ENCODE measurements at places on chromosomes 4 and X. TPM values are rescaled to one million over a fixed set of nuclear protein-coding genes. Genes with fewer than 3 reads are reported as not detected.

DNA sequence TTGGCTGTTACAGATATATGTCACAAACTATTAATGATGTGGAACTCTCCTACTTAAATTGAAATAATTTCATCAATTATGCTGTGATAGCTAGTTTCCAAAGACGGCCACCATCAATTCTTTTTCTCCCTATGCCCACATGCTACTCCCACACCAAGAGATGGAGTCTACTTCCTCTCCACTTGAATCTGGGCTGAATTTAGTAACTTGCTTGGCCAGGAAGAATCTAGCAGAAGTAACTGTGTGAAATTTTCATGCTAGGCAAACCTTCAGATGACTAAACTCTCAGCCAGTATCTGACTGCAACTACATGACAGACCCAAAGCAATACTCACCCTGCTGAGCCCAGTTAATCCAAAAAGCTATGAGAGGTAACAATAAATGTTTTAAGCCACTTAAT lies 3.2 kb downstream of the SEPSECS start:
- no peak for DNase-seq

GRCh38 chr4:183287309-183287659 lies 32.8 kb downstream of the CLDN22 start:
- no peak for DNase-seq

- no peak for DNase-seq
These were observed 64.5 kb downstream of the ANXA3 start for GRCh38 chr4:78616046-78616498.

- DNase-seq = no peak
These were observed 131.8 kb upstream of the ENPEP start for GRCh38 chr4:110344165-110344564.

- DNase-seq = no peak
These were observed 29.1 kb upstream of the CT55 start for GRCh38 chrX:135200297-135200696.

DNA sequence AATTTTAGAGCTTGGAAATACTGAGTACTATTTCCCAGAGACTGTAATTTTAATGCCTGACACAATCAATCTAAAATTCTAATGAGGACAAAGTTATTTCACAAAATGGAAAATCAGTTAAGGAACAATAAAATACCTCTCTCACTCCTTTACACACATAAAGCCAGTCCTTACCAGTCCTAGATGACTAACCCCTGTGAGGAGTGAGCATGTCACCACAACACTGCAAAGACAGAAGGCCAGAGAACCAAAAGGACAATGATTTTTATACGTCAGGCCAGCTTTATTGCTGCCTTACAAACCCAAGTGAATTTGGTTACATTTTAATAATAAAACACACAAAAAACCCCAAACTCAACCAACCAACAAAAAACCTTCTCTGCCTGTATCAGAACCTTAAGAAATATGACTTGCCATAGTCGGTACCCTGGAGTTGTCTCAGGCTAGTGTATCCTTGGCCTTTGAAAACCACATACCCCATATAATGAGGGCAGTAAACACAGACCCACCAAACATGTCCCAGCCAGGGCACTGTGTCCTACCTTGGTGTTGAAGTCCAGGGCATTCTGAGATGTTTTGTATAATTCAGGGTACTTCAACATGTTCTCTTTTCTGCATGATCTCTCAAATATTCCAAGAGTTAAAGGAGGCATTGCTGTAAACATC lies 57.6 kb downstream of the SHISA3 start:
- no peak for DNase-seq

DNA sequence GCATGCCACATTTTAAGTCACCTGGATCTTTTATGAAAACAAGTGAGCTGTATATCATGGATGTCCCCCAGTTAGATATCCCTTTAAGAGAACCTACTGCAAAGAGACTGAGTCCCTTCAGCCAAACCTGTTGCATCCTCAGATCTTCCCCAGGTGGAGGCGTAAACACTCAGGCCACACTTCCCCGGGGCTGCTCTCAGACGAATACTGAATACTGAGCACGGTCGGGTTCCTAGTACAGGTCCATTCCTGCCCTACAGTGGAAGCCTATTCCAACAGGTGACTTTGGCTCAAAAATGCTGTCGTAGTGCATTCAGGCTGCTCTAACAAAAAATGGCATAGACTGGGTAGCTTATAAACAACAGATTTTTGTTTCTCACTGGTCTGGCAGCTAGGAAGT lies 320.2 kb upstream of the CLNK start:
- DNase-seq = no peak

Gene SHISA3
- 0.16 TPM for total RNA-seq

Gene UGT2A1
- total RNA-seq = not detected

Gene SLC38A5
- total RNA-seq = 26.5 TPM
